GM04504 (cell line): ENCODE measurements at places on chromosomes 5 and 9.

DNA sequence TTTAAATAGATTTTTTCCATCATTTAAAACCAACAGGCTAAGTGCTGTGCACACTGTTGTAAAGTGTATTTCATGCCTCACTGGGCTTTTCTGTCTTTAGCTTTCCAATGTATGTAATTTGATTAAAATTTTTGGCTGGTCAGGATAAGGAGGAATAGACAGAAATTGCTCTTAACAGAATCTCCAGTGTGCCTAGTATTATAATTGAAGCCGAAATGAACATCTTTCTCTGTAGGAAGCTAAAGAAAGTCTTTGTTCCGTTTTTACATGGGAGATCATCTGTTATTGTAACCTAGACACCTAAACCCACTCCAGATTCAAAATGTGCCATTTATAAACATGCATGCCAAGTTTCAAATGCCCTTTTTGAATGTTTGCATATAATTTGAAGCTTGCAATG is 54.5 kb upstream of the SMIM15 start:
- DNase-seq = no peak

DNA sequence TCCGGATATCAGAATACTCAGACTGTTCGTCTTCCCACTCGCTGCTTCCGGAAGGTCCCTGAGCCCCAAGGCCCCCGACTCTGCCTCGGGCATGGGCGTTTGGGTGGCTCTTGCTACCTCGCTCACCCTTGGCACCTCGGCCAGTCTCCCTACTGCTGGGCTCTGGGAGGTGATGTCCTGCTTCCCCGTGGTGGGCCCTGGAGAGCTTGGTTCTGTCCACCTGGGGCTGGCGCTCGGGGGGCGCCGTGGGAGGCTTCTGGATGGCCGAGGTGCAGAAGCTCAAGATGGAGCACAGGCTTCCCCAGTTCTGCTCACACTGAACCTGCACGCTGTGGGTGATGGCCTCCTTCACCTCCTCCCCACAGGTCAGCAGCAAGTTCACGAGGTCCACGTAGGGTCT is 10.4 kb downstream of the STC2 start:
- DNase-seq = no peak

- peak; percentile 1 for DNase-seq
Measured at GRCh38 chr5:139908749-139909148, 113.1 kb downstream of the PSD2 start.

- no peak for DNase-seq
Measured at GRCh38 chr9:113492343-113493202, 29.0 kb downstream of the RGS3 start.

- DNase-seq = no peak
Measured at GRCh38 chr9:137745541-137745991, 126.8 kb downstream of the EHMT1 start.

GRCh38 chr5:6827526-6828219 is 114.4 kb downstream of the TENT4A start:
- DNase-seq = no peak

DNA sequence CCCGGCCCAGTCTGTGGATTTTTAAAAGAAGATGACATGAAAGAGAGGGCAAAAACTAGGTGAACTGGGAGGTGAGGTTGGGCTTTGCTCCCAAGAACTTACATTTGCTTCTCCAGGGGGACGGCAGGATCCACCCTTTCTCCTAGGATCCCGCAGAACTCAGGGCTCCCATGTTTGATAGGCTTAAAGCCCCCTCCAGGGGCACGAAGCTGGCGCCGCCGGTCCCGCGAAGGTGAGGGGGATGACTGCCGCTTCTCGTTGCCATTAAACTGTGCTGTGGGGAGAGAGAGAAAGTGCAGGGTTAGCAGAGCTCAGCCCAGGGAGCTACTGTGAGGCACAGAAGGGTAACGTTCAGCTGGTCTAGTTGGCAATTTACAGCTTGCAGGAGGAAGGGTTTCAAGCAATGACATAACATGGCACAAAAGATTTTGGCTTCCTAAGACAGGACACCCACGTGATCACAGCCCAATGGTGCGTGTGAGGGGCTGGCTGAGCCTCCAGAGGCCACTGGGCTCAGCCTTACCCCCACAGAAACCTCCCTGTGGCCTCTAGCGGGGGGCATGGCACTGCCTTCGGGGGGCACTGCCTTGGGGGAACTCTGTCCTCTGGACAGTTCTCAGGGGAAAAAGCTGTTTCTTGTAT is 52.0 kb upstream of the SLC25A51 start:
- no peak for DNase-seq

DNA sequence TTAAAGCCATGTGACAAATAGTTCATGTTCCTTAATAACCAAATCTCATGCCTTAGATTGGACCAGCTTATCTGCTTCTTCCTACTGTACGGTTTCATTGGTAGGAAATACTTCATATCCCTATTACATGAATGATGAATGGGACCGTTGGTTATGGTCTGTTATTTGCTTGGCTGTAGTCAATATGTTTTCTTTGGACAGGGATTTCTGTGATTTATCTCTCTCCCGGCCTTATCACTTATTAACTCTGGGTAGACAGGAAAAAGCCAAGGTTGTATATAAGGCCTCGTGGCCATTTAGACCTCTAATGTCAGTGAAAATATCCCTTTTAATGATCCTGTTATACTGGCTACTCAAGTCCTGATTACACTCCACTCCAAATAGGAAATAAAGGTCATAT is 330.6 kb downstream of the EBF1 start:
- DNase-seq = no peak

DNA sequence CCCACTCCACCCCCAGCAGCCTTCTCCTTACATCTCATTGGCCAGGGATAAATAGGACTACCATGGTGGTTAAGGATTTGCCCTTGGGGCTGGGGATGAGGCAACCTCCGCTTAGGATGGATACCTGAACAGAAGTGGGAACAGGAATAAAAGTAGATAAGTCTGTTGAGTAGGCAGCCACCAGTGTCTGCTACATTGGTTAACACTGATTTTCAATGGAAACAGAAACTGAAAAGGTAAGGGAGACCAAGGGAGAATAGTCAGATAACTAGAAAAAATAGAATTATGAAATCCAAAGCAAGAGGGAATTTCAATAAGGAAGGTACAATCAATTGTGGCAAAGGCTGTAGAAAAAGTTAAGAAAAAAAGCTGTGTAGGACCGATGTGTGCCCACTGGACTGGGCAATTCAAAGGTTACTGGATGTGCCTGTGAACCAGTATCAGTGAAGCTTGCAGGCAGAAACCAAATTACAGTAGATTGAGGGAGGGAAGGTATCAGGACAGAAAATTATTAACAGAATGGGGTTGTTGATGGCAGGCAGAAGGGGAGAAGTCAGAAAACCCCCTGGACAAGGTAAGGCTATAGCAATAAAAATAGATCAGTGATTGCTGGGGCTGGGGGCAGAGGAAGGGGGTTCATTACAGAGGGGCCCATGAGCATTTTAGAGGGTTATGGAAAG is 48.7 kb downstream of the DNAJC21 start:
- DNase-seq = no peak

- DNase-seq = no peak
Measured at GRCh38 chr5:136000932-136001331, 27.9 kb upstream of the TGFBI start.

GRCh38 chr5:85681871-85682270 is 935.9 kb upstream of the COX7C start:
- no peak for DNase-seq

DNA sequence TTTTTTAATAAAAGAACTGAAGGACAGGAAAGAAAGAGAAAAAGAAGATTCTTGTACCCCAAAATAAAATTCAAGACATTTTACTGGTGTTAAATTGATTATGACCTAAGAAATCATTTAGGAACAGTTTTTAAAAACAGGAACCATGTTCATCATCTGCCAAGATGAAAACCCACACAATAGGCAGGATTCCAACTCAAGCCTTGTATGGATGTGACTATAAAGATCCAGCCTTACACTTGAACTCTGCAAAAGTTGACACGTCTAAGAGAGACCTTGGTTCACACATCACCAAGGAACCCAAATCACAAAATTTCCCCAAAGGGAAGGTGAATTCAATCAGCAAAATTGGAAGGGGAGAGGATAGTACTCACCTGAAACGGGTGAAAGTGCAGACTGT is 82.6 kb downstream of the SMIM23 start:
- DNase-seq = no peak

DNA sequence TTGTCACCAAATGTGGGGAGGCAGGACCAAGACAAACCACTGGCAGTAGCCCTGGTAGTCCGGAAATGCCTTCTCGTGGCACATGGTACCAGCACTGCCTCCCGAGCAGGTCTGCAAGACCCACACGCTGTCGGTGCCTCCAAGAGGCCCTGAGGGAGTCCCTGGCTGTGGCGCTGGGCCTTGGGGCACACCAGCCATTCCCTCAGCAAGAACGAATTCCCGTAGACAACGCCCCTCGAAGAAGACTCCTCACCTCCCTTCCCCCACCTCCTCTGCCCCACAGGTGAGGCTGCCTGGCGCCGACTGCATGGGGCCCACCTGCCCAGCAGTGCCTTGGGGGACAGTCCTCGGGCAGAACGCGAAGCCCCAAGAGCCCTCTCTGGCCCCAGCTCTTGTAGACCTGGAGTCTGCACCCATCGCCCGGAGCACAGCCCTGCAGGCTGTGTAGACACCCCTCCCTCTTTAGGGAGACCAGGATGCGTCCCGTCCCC is 56.0 kb downstream of the EXD3 start:
- DNase-seq = no peak

DNA sequence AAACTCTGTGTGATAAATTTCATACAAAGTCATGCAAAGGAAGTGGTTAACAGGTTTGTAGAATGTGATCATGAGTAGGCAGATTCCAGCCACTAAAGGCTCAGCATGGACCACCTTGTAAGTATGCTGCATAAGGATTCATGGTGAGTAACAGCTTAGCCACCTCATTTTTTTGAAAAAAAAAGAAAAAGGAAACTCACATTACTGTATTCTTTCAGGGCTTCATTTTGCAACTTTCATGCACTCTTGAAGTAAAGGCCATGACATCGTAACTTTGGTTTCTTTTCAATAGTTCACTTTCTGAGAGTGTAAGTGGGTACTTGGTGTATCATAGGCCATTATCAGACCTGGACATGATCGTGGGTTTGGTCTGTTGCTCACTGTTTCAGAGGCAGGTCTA is 175.1 kb downstream of the PCSK1 start:
- DNase-seq = no peak

GRCh38 chr5:131973089-131973712 is 27.7 kb upstream of the MEIKIN start:
- DNase-seq = no peak

DNA sequence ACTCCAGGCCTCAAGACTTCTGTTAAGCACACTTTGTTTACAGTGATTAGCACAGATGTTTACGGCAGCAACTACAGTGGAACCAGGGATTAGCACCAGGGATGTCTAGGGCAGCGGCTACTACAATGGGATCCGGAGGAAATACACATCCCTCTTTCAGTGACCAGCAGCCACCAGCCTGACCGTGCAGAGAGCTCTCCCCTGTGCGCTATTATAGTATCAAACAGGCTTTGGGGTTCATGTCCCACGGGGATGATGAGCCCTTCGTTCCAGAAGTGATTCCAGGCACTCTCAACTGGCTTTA is 21.5 kb downstream of the GFPT2 start:
- no peak for DNase-seq

DNA sequence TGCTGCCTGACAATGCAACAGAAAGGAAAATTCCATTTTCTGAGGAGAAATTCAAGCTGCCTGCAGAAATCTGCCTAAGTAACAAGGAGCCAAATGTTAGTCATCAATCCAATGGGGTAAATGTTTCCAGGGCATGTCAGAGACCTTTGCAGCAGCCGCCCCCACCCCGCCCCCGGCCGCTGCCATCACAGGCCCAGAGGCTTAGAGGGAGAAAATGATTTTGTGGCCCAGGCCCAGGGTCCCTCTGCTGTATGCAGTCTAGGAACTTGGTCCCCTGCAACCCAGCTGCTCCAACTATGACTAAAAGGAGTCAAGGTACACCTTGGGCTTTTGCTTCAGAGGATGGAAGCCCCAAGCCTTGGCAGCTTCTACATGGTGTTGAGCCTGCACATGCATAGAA is 45.0 kb downstream of the VLDLR start:
- DNase-seq = no peak

DNA sequence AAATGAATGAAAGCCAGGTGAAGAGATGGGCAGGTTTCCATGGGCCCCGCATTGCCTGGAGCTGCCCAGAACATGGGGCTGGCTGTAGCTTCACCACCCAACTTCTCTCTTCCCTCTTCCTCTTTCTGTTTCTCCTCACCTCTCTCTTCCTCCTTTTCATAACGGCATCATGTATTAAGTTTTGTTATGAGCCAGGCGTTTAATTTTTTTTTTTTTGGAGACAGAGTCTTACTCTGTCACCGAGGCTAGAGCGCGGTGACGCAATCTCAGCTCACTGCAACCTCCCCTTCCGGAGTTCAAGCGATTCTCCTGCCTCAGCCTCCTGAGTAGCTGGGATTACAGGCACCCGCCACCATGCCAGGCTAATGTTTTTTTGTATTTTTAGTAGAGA is 13.0 kb upstream of the SPINK4 start:
- DNase-seq = no peak

DNA sequence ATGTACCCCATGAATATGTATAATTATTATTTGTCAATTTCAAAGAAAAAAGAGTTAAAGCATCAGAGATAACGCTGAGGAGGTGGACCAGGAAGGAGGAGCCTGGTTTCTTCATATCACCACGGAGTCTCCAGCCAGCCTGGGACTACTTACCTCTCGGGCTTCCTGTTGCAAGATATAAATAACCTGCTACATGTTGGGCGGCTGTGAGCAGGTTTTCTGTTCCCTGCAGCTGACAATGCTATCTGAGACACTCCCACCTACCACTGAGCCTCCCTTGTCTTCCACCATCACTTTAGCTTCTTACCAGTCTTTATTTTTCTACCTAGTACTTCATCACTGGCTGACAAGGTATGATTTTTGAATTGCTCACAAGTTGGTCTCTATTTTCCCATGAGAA is 102.7 kb upstream of the CPEB4 start:
- DNase-seq = no peak

DNA sequence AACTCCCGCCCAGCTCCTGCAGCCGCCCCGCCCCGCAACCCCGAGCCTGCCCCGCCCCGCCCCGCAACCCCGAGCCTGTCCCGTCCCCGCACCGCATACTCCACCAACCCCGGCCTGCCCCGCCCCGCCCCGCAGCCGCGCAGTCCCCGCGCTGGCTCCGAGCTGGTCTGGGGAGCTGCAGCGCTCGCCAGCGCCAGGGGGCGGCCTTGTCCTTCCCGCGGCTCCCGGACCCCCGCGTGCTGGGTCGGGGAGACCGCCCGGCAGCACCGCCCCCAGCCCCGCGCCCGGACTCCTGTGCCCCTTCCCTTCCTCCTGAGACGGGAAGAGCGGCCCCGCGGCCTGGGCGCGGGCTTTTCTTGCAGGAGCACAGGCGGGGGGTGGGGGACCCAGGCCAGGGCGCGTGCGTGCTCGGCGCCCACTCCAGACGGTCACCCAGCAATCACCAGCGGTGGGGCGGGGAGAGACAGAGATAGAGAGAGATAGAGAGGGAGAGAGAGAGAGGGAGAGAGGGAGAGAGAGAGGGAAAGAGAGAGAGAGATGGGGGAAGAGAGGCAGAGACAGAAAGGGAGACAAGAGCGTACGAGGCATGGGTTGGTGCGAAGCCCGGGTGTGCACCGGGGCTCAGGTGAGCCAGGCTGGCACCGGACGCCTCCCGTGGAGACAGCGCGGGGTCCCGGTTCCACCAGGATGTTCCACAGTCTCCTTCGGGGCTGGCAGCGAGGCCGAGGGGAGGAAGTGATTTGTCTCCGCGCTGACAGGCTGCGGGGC is 14.7 kb upstream of the TMEM250 start:
- DNase-seq = no peak
